H1 (cell line): ENCODE measurements at places on chromosomes 1 and 21. TPM values are rescaled to one million over a fixed set of nuclear protein-coding genes. Genes with fewer than 3 reads are reported as not detected.

The LDLRAP1 gene
- total RNA-seq, result 12.8 and 14.0 TPM in 2 replicates

The BATF3 gene
- total RNA-seq, result 6.3 and 7.3 TPM in 2 replicates

The IARS2 gene
- 69.1 and 69.8 TPM in 2 replicates for total RNA-seq

- DNase-seq, result no peak
Measured at GRCh38 chr1:211279340-211279739, 20.2 kb downstream of the RCOR3 start.

- DNase-seq, result no peak
Measured at GRCh38 chr1:182301467-182302198, 90.0 kb downstream of the GLUL start.

DNA sequence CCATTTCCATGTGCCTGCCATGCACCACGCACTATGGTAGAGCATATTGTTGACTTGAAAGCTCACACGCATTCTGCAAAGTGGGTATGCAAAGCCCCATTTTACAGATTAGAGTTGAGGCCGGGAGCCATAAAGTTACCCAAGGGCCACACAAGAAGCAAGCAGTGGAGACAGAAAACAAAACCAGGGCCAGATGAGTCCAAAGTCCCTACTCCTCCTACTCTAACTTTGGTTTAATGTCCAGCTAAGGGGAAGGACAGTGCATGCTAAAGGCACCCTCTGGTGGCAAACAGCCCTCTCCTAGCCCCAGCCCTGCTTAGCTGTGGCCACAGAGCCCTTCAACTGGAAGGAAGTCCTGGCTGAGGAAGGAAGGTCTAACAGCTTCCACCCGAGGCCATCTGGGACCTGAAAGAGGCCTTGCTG lies 74.9 kb downstream of the SLC66A1 start:
- DNase-seq, result no peak

DNA sequence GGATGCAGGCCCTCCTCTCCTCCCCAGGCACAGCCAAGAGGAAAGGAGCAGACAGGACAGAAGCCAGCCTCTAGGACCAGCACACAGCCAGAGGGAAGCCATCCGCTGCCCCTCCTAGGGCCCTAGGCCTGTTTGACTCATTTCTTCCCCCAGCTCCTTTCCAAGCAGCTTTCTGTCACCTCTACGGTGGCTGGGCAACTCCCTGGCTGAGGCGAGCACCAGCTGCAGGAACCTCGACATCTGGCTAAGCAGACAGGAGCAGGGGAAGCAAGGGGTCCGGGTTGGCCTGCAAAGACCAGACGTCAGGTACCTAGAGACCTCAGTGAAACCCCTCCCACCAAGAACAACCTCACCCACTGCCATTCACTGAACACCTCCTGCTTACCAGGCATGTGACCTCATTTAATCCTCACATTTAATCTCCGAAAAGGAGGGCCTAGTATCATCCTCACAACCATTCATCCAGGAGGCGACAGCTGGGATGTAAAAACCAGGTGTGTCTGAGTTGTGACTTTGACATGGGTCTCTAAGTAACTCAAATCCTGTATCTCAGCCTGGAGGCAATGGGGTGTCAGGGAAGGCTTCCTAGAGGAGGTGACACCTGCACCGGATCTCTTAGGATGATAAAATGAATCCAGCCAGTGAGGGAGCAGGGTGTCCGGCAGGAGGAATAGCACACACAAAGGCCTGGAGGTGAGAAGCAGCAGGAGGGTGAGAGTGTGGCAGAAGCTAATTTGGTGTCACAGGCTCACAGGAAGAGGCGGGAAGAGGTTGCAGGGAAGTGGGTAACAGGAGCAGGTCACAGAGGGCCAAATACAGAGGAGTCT lies 5.9 kb downstream of the LRP8 start:
- DNase-seq, result no peak

DNA sequence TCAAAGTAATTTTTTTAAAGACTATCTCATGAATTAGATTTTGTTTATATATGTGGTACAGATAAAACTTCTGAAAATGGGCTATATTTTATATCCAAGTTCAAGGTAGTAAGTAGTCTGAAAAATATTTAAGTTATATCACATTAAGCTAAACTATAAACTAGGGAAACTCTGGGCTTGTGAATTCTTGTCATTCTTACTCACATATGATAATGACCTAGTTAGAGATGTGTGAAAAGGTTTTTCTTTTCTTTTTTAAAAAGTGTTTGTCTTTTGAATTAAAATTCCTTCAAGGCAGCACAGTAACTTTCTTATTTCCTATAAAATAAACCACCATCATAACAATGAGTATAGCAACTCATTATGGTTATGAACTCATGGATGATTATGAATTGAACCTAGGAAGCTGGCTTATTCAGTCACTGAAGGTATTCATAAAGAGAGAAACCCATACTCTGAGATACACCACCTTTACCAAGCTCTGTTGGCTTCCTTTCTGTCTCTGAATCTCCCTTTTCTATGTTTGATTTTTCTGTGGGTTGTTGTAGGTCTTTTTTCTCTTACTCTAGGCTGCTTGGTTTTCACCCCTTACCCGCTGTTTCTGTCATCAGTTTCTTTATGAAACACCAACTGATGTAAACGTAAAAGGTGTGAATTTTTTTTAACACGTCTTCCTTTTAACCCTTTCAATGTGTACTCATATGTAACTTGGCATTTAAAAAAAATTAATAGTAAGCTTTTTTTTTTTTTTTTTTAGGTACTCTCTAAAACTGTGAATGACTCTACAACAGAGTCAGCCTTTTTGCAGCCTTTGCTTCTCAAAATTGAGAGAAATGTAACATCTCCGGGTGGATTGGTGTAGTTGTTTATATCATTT lies 25.2 kb downstream of the IL12RB2 start:
- no peak for DNase-seq

GRCh38 chr1:107525961-107526360 lies 385.1 kb downstream of the NTNG1 start:
- DNase-seq, result no peak

DNA sequence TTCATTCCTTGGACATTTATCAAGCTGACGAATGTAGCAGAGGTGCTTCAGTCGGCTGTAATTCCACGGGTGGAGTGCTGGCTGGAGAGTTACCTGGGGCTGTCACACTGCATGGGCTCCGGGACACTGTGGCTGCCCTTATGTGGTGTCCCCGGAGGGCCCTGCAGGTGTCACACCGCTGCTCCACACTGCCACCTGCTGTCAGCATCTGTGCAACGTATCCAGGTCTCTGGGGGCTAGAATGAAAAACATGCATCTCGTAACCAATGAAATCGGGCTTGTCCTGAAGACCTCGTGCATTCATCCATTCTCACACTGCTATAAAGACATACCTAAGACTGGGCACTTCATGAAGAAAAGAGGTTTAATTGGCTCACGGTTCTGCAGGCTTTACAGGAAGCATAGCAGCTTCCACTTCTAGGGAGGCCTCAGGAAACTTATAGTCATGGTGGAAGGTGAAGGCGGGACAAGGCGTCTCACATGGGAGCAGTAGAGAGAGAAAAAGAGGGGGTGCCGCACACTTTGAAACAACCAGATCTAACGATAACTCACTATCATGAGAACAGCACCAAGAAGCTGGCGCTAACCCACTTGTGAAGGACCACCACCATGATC lies 46.7 kb upstream of the PCBP3 start:
- DNase-seq, result peak; percentile 41

DNA sequence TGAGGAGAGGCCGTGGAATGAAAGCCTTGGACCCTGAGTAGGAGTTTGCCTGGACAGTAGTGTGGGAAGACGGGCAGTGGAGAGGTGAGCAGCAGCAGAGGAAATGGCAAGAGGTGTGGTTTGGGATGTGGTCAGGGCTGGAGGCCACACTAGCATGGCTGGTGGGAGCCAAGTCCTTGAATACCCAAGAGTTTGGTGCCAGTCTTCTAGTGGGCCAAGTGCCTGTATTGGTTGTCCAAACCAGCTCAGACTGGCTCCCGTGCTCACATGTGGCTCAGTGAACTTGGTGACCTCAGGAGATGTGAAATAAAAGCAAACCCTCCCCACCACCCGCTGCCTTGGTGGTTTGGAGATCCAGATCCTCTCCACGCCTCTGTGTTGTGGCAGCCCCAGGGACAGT lies 2.4 kb downstream of the GUCA2A start:
- no peak for DNase-seq

DNA sequence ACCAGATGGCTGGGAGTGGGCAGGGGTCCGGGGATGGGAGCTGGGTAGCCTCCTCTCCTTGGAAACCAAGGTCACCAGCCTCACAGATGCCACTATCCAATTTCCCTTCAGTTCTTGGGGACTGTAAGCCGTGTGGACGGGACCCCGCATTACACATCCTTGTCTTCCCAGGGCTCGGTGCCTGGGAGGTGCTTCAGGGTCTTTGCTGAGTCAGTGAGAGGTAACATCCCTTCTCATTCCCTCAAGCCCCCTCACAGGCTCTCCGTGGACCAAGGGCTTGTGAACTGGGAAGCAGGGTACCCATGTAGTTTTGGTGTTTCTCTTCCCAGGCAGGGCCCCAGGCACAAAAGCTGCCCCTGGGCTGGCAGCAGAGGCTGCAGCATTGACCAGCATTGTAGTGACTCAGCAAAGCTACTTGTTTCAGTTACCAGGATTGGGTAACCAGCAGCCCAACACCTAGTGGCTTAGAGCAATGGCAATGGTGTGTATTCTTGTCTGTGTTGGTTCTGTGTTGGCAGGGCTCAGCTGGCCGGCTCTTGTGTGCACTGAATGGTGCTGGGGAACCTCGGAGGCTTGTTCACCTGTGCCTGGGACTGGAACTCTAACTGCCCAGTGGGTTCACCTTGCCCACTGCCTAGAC lies 24.6 kb upstream of the PCBP3 start:
- DNase-seq, result no peak

GRCh38 chr1:77940921-77941570 lies 37.8 kb downstream of the FUBP1 start:
- no peak for DNase-seq

DNA sequence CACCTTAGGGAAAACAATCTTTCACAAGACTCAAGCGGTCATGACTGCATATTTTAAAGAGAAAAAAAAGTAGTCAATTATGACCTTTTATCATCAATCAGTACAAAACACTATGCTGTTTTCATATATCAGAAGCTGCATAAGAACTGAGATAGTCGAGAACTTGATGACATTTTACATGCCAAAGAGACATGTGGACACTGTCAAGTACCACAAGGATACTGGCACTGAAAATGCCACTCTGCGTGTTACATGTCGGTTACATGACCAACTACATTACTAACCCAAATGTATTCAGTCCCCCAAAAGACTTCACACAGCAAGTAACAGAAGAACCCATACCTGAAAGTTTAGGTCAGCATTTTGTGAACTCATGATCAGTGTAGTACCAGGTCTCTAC lies 975.0 kb upstream of the ADGRL4 start:
- DNase-seq, result no peak

DNA sequence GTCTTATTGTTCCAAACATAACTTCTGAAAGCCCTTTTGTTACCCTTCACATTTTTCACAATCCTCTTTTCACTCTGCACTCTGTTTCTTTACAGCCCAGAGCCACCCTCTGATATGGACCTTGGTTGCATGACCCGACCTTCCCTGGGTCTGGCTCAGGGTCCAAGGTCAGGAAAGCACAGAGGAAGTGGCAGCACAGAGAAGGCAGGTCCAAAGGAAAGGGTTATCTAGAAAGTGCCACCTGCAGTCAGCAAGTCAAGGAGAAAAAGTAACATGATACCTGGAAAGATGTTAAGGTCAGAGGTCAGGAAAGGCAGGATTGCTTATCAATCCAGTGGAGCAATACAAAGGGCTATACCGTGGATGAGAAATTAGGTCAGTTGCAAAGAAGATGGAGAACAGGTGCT lies 18.4 kb downstream of the BCAR3 start:
- no peak for DNase-seq

- DNase-seq, result no peak
Measured at GRCh38 chr1:155454096-155454495, 108.5 kb downstream of the ASH1L start.

GRCh38 chr1:23624440-23624839 lies 65.1 kb upstream of the ID3 start:
- DNase-seq, result no peak

DNA sequence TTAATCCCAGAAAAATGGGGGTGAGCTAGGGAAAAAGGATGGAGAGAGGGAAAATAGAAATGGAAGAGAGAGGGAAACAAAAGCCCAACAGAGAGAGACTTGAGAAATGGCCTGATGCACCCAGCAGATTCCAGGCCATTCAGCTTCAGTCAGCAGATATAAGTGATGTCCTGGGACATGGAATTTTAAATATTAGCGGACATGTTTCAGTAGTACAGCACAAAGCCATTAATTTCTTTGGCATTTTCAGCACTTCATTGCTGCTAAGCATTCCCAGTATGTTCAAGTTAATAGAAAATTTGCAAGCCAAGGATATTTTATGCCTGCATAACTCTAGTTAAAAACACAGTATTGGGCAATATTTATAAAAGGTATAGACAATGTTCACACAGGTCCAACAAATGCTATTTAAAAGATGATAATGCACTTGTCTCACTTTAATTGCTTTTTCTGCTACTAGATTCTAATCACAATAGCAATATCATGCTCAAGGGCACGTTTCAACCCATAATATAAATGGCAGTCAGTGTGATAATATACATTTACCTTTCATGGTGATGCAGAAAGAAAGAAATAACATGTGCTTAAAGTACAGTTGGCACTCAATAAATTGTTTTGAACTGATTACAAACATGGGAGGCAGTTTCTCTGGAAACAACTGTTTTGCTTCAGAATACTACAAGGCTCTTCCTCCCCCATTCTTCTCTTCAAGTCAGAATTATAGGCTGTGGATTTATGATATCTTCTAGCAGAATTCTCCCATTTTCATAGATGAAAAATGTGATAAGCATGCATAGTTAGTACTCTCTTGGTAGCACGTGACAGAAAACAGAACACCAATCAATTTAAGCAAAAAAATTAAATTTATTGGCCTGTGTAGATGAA lies 108.1 kb upstream of the MAGI3 start:
- no peak for DNase-seq

- peak; percentile 29 for DNase-seq
Measured at GRCh38 chr1:30286988-30287839, 436.2 kb downstream of the MATN1 start.

DNA sequence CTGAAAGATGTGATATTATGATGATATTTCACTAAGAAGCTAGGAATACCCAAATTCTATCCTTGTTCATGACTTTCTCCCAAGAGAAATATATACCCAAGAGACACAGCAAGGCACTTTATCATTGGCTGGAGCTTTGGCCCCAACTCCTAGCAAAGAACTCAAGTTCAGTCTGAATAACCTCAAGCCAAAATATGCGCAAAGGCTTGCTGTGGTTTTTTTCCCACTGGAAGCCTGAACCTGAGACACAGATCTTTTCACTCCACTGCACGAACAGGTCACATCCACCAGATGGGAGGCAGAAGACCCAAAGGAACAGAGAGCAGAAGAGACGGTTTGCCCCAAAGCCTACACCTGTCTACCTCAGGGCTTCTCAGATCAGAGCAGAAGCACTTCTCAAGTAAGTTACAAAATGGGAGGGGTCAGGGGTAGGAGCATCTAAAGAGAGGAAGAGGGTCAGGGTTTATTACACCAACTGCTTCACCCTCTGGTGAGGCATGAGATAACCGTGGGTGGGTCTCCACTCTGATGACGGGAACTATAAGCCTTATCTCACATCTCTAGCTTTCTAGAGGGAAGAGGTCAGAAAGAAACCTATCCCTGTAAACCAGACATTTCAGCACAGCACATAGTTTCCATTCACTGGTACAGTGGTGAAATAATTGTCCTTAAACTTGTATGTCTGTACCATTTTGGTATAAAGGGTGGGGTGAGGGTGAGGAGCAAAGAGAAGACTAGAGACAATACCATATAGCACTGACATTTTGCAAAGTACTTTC lies 17.1 kb upstream of the CDC42BPA start:
- DNase-seq, result no peak
